CD4-positive, alpha-beta T cell (primary cell): ENCODE measurements at places on chromosomes 11 and 22.

DNA sequence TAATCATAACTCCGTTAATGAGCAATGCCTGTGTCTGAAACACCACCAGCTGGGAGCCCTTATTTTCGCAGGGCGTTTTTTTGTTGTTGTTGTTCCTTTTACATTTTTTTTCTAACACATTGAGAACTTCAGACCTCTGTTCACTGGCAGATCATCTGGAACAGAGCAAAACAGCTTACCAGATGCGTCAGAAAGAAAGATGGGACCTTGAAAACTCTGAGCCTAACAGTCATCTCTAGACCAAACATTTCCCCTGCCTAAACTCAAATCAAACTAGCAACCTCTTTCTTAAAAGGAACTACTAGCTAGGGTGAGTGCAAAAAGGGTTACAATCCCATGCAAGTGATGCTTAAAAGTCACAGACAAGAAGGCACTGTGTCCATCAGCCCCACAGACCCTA, 93.2 kb downstream of the PLEKHA7 start:
- H3K27me3 ChIP-seq = peaks cover 29% of the 10 kb centered on the region
- peaks cover 10% of the 10 kb centered on the region for H3K4me1 ChIP-seq
- H3K27ac ChIP-seq = no peak overlapping the region
- no peaks in the 10 kb centered on the region for H3K36me3 ChIP-seq

DNA sequence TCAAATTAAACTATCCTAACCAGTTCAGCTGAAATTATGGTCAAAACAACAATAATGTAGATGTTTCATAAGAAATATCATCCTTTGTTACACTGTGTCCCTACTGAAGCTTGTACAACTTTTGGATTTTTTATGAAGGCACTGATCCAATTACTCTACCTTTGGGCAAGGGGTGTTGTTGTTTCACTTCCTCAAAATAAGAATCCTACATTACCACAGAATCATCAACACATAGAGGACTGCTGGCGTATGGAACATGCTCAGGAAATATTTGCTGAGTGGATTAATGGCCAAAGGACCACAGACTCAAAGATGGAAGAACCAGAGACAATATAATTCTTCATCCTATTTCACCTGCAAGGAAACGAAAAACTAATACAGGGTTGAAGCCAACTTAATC, 907.5 kb upstream of the CCDC90B start:
- no peak for DNase-seq
- no peak overlapping the region for H3K4me3 ChIP-seq
- no peaks in the 10 kb centered on the region for H3K4me1 ChIP-seq

DNA sequence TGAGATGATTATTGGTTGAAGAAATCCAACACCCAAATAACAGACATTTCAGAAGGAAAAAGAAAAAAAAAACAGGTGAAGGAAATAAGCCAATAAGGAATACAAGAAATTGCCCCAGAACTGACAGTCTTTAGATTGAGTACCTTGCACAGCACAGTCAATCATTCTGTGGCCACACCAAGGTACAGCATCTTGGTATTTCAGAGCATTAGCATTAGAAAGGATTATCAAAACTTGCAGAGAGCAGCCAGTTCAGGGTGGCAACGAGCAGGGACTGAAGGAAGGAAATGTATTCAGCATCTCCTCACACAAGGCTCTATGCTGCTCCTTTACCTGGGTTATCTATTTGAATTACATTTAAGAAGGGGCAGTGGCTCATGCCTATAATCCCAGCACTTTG, 2.1 kb downstream of the ADA2 start:
- H3K4me3 ChIP-seq = peak overlapping the region; percentile 73
- no peak overlapping the region for H3K27ac ChIP-seq
- H3K4me1 ChIP-seq = peaks cover 65% of the 10 kb centered on the region
- H3K36me3 ChIP-seq = peaks cover 6% of the 10 kb centered on the region
- DNase-seq = no peak

DNA sequence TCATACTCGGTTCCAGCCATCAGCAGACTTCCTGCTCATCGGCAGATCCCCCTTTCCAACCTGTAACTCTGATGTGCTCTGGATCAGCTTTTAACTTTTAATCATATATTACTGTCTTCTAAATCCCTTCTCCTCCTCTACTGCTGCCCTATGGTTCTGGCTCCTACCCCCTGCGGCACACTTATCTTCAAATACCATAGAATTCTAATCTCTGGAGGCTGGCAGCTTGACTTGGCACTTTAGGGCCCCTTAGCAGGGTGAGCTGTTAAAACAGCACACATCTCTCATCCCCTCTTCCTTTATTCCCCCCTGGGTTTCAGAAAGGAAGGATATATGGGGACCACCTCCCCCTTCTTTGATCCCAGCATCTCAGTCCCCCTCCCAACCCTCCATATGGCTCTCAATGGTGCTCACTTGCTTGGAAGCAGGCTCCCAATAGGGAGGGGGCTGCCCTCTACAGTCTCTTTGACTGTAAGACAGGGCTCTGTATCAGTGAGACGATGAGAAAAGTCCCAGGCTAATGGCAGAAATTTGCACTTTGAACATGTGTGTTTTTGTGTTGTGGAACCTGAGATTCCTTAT, 4.4 kb upstream of the CNTF start:
- DNase-seq = peak; percentile 33
- H3K4me3 ChIP-seq = no peak overlapping the region
- H3K27me3 ChIP-seq = no peaks in the 10 kb centered on the region
- no peak overlapping the region for H3K27ac ChIP-seq
- peaks cover 88% of the 10 kb centered on the region for H3K36me3 ChIP-seq

GRCh38 chr11:105051559-105051958, 6.4 kb upstream of the CARD16 start:
- peaks cover 3% of the 10 kb centered on the region for H3K4me1 ChIP-seq
- H3K27ac ChIP-seq = no peak overlapping the region
- no peaks in the 10 kb centered on the region for H3K27me3 ChIP-seq
- DNase-seq = no peak

GRCh38 chr22:31253949-31254348, 38.3 kb downstream of the PIK3IP1 start:
- H3K27ac ChIP-seq = no peak overlapping the region
- H3K4me3 ChIP-seq = no peak overlapping the region
- H3K27me3 ChIP-seq = no peaks in the 10 kb centered on the region
- no peaks in the 10 kb centered on the region for H3K4me1 ChIP-seq
- peaks cover 24% of the 10 kb centered on the region for H3K36me3 ChIP-seq

DNA sequence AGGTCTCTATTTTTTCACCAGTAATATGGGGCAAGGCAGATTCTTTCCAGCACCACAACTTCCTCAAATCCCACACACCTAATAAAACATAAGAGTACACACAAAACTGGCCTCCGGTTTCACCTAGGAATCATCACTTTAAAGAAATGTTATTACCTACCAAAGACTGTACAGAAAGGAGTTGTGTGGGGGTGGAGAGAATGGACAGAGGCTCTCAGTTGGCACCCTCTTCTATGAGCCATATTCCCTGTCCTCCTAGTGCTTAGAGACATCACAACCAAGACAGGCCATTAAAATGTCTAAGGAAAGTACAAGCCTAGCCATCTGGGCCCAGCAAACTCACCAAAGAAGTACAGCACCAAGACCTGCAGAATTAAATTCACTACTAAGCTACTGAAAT, 56.1 kb downstream of the RBFOX2 start:
- no peak for DNase-seq
- H3K27me3 ChIP-seq = no peaks in the 10 kb centered on the region
- H3K4me1 ChIP-seq = no peaks in the 10 kb centered on the region
- H3K27ac ChIP-seq = no peak overlapping the region

- H3K27me3 ChIP-seq = no peaks in the 10 kb centered on the region
- H3K4me3 ChIP-seq = no peak overlapping the region
- no peaks in the 10 kb centered on the region for H3K4me1 ChIP-seq
- DNase-seq = no peak
Measured at GRCh38 chr11:38226684-38227083, 1628.6 kb upstream of the RAG2 start.

DNA sequence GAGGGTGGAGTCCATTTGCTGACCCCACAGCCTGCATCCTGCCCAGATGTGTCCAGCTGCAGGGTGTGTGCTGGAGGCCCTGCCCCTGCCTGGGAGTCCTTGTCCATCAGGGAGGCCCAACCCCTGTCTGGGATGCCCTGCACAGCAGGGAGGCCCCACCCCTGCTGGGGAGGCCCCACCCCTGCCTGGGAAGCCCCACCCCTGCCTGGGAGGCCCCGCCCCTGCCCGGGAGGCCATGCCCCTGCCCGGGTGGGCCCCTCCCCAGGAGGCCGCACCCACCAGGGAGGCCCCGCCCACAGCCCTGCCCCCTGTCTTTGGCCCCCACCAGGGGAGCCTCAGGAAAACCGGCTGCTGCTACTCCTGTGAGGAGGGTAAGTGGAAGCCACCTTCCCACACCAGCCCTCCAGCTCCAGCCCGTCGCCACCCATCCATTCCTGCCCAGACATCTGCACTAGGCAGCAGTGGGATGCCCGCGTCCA, 37.2 kb downstream of the MUC5B start:
- no peak overlapping the region for H3K4me3 ChIP-seq
- no peaks in the 10 kb centered on the region for H3K36me3 ChIP-seq
- H3K27ac ChIP-seq = no peak overlapping the region
- H3K4me1 ChIP-seq = peaks cover 22% of the 10 kb centered on the region
- no peaks in the 10 kb centered on the region for H3K27me3 ChIP-seq

DNA sequence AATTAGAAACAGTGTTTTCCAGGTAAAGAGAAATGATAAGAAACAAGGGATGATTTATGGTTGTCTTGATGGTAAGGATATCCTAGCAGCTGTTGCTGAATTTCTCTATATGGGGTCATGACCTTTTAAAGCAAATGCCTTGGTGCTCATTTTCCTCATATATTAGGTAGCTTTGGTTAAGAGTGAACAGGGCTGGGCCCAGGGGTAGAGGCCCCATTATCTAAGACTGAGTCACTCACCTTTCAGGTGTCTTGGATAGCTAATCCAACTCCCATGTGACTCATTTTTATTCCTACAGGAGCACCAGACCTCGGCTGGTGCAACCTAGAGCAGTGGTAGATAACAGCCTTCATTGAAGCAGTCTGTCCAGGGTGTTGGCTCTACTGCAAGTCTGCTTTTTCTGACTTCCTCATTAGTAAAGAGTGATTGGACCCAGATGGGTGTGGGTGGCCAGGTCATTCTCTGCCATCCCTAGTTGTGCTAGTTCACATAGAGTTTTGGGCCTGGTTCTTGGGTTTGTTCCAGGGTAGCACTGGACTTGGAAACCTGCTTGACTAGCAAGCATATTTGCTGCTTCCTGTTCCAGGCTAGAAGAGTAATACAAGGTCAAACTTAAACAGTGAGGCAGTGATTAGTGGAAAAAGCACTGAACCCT, 37.4 kb downstream of the CTNND1 start:
- H3K4me1 ChIP-seq = peaks cover 16% of the 10 kb centered on the region
- peaks cover 11% of the 10 kb centered on the region for H3K36me3 ChIP-seq
- no peak for DNase-seq
- no peaks in the 10 kb centered on the region for H3K27me3 ChIP-seq
- H3K27ac ChIP-seq = peak overlapping the region; percentile 37

GRCh38 chr11:132590986-132591385, 941.3 kb downstream of the OPCML start:
- no peaks in the 10 kb centered on the region for H3K36me3 ChIP-seq
- H3K4me1 ChIP-seq = no peaks in the 10 kb centered on the region
- H3K27ac ChIP-seq = no peak overlapping the region
- no peak for DNase-seq

DNA sequence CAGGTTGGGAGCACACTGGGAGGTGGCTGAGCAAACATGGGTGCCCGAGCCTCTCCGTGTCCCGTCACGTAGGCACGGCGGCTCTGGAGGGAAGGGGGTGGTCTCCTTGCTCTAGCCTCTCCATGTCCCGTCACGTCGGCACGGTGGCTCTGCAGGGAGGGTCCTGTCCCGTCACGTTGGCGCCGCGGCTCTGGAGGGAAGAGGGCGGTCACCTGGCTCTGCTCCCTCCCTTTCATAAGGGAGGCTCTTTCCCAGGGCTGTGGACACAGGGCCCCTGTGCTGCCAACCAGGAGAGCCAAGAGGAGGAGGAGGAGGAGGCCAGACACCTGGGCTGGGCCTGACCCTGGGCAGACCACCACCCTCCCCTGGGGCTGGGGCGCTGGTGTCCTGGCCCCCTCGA, 1173.7 kb downstream of the BRD1 start:
- no peak overlapping the region for H3K4me3 ChIP-seq
- H3K27ac ChIP-seq = no peak overlapping the region
- H3K27me3 ChIP-seq = no peaks in the 10 kb centered on the region
- no peaks in the 10 kb centered on the region for H3K4me1 ChIP-seq
- no peaks in the 10 kb centered on the region for H3K36me3 ChIP-seq

- H3K27me3 ChIP-seq = no peaks in the 10 kb centered on the region
- no peak overlapping the region for H3K27ac ChIP-seq
- no peak for DNase-seq
- H3K36me3 ChIP-seq = no peaks in the 10 kb centered on the region
- H3K4me1 ChIP-seq = no peaks in the 10 kb centered on the region
- H3K4me3 ChIP-seq = no peak overlapping the region
Measured at GRCh38 chr11:1742371-1742770, 8.0 kb downstream of the IFITM10 start.

- no peaks in the 10 kb centered on the region for H3K36me3 ChIP-seq
- H3K4me3 ChIP-seq = no peak overlapping the region
- H3K27me3 ChIP-seq = no peaks in the 10 kb centered on the region
- no peaks in the 10 kb centered on the region for H3K4me1 ChIP-seq
- no peak for DNase-seq
- H3K27ac ChIP-seq = no peak overlapping the region
Measured at GRCh38 chr11:112627588-112628045, 333.6 kb upstream of the NCAM1 start.

- no peak for DNase-seq
- no peaks in the 10 kb centered on the region for H3K36me3 ChIP-seq
- H3K27me3 ChIP-seq = no peaks in the 10 kb centered on the region
- no peaks in the 10 kb centered on the region for H3K4me1 ChIP-seq
Measured at GRCh38 chr11:69113226-69113625, 42.5 kb upstream of the SMIM38 start.

DNA sequence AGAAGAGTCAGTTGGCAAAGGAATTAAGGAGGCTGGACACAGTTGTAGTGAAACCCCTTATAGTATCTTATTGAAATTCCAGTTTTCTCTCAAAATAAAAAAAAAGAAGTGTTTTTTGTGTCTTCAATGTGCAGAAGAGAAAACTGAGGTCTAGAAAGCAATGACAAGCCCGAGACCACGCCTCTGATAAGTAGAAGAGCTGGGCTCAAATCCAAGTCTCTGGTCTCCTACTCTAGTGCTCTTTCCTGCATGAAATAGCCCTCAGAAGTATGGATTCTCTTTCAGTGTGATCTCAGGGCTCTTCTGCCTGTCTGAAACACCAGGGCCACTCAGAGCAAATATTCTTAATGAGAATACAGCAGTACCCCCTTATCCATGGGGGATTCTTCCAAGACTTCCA, 200.9 kb downstream of the KIF18A start:
- DNase-seq = no peak
- no peaks in the 10 kb centered on the region for H3K27me3 ChIP-seq
- no peak overlapping the region for H3K4me3 ChIP-seq
- H3K4me1 ChIP-seq = no peaks in the 10 kb centered on the region
- no peak overlapping the region for H3K27ac ChIP-seq
- H3K36me3 ChIP-seq = no peaks in the 10 kb centered on the region

DNA sequence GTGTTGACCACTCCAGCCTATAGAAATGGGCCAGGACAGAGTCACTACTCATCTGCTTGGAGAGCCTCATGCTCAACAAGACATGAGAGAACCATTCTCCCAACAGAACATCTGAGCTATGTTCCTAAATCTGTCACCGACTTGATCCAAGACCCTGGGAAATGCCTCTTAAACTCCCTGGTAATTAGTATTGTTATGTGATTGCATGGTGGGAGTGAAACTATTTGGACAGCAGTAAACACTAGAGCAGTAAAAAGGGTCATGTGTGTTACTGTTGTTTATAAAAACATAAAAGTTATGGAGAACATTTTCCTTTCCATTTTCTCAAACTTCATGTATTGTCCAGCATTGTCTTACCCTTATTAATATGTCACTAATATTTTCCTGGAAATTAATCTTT, 369.8 kb upstream of the FAT3 start:
- no peak for DNase-seq
- no peak overlapping the region for H3K27ac ChIP-seq
- H3K4me3 ChIP-seq = no peak overlapping the region
- H3K36me3 ChIP-seq = no peaks in the 10 kb centered on the region
- no peaks in the 10 kb centered on the region for H3K27me3 ChIP-seq
